ENCODE measurements at places on chromosomes 6 and 20.

GRCh38 chr6:36677753-36678487 lies 594 bp upstream of the CDKN1A start:
- DNase-seq: no peak

DNA sequence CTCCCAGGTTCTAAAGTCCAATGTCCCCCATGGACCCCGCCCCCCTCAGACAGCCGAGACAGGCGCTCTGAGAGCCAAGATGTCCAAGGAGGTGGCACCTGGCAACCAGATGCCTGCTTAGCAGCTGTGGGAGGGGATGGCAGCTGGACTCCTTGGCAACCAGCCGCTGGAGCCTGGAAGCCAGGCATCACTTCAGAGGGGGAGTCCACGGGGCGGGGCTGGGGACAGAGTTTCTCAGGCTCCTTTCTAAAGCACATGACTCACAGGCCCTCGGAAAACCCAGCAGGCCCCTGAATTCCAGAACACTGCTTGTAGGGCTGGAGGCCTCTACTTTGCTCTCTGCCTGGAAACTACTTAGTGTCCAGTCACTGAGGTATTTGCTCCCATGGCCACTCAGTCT lies 51.5 kb downstream of the PREX1 start:
- no peak for DNase-seq

GRCh38 chr6:69339163-69339550 lies 457.7 kb downstream of the LMBRD1 start:
- no peak for DNase-seq

GRCh38 chr20:49091104-49091503 lies 45.0 kb downstream of the CSE1L start:
- DNase-seq: no peak

DNA sequence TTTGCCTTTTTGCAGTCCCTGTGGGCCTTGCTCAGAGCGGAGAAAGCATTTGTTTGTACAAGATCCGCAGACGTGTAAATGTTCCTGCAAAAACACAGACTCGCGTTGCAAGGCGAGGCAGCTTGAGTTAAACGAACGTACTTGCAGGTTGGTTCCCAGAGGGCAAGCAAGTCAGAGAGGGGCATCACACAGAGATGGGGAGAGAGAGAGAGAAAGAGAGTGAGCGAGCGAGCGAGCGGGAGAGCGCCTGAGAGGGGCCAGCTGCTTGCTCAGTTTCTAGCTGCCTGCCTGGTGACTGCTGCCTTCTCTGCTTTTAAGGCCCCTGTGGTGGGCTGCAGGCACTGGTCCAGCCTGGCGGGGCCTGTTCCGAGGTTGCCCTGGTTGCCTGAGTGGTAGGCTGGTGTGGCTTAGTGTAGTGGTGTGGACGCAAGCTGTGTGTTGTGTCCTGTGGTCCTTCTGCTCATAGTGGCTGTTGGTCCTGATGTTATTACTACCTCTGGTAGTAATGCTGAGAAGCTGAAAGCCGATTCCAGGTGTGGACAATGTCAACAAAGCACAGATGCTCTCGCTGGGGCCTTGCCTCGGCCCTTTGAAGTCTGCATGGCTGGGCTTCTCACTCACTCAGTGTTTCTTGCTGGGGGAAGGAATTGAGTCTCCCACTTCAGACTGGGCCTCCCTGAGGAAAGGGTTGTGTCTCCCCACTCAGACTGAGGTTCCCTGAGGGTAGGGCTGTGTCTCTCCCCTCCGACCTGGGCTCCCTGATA lies 12.1 kb downstream of the VEGFA start:
- no peak for DNase-seq

DNA sequence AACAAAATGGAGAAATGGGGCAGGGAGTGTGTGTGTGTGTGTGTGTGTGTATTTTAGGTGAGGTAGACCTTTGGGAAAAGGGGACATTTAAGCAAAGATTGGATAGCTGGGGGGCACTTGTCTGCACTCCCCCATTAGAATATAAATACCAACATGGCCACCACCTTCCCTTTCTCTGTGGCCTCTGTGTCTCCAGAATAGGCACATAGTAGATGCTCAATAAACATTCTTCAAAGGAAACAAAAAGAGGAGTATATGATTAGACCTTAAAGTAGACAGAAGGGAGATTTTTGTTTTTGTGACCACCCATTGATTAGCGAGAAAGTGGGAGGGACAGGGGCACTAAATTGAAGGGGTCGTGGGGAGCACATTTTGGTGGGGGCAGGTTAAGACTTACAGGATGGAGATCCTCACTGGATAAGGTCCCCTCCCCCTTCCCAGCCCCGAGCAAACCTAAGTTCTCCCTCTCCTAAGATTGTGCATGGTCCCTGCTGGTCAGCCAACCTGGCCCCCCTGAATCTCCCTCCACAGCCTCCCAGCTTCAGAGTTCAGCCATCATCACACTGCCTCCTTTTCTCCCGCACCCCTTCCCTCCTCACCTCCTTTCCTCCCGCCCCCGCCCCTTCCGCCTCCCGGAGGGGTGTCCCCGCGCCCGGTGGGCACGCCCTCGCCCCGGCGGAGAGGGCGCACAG lies 514 bp upstream of the TSHZ2 start:
- DNase-seq: no peak

DNA sequence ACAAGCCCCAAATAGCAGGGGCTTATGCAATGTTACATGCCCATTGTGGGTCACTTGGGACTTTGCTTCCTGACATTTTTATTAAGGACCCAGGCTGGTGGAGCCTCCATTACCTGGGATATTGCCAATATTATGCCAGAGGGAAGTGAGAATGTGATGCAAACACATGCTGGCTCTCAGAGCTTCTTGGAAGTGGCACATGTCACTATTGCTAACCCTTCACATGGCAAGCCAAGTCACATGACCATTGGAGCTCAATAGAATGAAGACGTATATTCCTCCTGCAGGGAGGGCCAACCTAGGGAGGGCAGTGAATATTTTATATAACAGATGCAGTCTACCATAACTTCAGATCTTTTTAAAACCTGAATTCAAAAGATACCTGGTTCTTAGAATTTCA lies 140.7 kb upstream of the ZFP64 start:
- DNase-seq: no peak

- DNase-seq: no peak
Observed at GRCh38 chr6:138909511-138909910, 78.5 kb downstream of the REPS1 start.

- DNase-seq: no peak
Observed at GRCh38 chr6:166778046-166778445, 151.0 kb upstream of the RPS6KA2 start.

DNA sequence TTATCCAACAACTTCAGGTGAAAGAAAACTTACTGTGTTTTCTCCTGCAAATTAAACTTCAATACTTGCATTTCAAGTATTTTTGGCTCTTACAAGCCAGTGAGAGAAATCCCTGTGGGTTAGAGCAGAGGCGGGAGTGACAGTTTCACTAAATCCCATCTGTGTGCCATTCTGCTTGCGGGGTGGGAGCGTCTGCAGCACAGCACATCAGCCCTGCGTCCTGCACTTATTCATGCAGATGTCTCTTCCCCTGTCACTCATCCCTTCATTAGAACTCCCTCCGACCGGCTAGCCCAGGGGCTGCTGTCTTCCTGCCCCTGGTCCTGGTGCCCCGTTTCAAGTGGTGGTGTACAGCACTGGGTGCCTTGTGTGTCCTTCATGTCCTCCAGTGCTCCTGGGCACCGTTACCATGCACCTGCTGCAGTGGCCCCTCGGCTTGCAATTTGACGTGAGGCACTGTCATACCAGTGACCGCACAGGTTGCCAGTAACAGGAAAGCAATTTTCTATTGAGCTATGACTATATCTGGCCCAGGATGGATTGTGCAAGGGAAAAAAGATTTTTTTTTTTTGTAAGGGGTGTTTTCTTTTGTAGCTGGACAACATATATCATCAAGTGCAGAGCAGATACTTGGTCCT lies 59.4 kb downstream of the INSM1 start:
- no peak for DNase-seq

GRCh38 chr20:40019510-40019909 lies 669.5 kb downstream of the MAFB start:
- no peak for DNase-seq

GRCh38 chr20:62293111-62293784 lies 9.5 kb upstream of the ADRM1 start:
- DNase-seq: no peak

DNA sequence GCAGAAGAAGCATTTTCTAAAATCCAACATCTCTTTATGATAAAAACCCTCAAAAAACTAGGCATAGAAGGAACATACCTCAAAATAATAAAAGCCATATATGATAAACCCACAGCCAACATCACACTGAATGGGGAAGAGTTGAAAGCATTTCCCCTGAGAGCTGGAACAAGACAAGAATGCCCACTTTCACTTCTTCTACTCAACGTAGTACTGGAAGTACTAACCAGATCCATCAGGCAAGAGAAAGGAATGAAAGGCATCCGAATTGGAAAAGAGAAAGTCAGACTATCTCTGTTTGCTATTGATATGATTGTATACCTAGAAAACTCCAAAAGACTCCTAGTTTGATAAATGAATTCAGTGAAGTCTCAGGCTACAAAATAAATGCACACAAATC lies 7.9 kb upstream of the CDK19 start:
- DNase-seq: no peak

GRCh38 chr20:34066476-34067090 lies 45.5 kb downstream of the EIF2S2 start:
- no peak for DNase-seq

GRCh38 chr6:127305741-127306140 lies 37.7 kb downstream of the ECHDC1 start:
- DNase-seq: no peak

- no peak for DNase-seq
Observed at GRCh38 chr6:146859795-146860495, 261.2 kb downstream of the ADGB start.

GRCh38 chr20:9447182-9447581 lies 67.2 kb upstream of the LAMP5 start:
- no peak for DNase-seq

DNA sequence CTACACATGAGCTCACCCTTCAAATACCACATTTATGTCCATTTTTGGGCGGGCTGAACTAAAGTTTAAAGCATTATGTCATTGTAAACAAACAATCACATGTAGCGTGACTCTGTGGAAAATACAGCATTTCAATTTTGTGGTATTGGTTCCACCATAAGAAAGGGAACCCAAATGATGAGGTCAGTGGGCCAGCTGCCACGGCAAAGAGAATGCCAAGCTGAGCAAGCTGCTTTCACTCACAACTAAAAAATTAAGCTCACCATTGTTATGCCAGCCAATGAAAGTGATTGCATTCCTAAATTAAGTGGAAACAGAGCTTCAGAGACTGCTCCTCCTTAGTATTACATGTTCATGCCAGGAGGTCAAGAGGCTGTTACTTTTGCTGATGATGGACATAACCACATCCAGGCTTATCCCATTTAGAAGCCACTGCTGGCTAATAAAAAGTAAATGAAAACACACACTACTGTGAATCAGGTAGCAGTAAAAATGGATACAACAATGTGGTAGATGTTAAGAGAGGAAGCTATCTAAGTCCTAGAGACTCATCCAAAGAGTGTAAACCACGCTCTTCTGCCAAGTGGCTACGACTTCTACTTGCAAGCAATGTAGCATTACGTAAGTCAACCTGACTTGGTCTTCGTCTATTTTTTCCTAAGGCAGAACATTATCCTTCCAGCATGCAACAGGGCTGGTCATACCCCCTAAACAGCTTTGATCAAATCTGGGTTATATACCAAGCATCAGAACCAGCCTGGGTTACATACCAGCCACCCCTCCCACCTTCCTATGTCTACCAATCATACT lies 164.8 kb downstream of the BACH2 start:
- no peak for DNase-seq

DNA sequence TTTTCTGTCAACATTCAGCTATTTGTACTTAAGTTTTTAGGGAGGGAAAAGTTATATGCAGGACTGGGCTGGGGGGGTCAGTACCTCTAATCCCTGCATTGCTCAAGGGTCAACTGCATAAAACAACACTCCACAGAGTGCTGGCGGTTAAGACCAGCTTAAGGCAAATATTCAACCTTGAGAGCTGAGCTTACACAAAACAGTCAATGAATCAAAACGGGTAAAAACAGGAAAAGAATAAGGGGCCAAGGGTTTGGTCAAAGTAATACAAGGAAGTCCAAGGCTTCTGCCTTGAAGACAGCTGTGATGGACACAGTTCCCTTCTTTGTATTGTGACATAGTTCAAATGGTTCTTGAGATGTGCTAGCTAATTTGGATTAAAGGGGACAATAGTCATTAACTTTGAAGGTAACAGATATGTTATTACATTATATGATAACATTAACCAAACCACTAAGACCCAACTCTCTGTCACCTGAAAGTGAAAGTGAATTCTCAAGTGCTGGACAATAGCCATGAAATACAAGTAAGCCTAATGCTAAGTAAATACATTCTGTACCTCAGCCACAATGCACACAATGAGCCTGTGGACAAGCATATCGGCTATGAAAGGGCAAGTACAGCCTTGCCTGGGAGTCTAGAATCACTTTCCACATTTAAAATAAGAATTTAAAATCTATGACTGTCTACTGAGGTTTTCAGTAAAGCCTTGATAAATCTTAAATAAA lies 106.8 kb downstream of the PDE10A start:
- DNase-seq: no peak

DNA sequence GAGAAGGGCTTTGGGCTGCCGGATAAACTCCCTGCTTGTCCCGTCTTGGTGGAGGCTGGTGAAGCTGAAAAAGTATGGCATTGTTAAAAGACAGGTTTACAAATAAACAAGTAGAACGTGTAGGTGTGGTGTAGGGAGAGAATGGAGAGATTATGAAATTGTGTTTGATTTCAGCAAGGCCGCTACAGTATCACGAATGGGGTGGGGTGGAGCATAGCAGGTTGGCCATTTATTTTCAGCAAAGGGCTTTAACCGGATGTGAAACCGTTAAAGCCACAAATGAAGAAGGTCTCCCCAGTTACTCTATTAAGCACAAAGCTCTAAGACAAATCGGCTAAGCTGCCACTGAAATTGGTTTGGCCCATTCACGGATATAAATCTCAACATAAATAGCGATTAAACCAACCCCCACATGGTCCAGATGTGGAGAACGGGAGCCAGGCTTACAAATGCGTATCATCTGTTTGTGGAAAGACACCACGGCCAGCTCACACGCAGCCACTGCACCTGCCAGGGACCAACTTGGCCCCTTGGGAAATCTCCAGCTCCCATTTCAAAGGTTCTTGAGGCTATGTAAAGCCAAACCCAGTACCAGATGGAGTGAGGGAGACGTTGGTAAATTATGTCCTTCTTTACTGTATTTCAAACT lies 94.0 kb downstream of the ZMYND8 start:
- peak; percentile 68 for DNase-seq

DNA sequence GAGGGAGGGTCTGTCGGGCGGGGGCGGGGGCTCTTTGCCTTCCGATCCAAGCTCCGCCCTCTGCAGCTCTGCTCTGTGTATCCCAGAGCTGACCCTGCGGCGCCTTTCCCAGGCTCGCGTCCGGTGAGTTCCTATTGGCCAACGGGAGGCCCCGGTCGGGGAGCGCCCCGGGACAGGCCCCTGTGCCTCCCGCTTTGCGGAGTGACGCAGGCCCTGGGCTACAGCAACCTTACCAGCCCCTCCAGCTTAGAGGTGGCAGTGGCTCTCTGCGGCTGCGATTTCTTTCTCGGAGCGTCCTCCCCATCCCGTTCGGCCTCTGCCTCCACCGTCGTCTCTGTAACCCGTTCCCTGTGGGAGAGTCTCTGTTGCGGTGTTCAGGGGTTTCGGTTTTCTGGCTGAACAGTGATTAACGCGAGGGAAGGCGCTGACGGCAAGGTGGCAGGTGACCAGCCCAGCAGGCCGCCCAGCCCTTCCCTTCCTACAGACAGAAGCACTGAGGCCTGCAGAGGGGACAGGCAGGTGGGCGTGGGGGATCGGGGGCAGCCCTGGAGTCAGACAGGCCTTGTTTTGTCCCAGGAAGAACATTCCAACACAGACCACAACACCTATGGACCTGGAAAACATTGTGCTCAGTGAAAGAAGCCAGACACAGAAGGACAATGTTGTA lies 18.1 kb upstream of the CEBPB start:
- no peak for DNase-seq

GRCh38 chr20:25508083-25508770 lies 77.1 kb downstream of the NINL start:
- no peak for DNase-seq
